Ascending aorta (tissue), 2 donors: ENCODE measurements at places on chromosomes 4 and X. TPM values are rescaled to one million over a fixed set of nuclear protein-coding genes. Genes with fewer than 3 reads are reported as not detected.

- H3K36me3 ChIP-seq = no peaks in the 10 kb centered on the region
- no peak overlapping the region for H3K27ac ChIP-seq
- DNase-seq = no peak
- H3K27me3 ChIP-seq = no peaks in the 10 kb centered on the region
- no peaks in the 10 kb centered on the region for H3K4me1 ChIP-seq
Observed at GRCh38 chrX:112147206-112147605, 64.6 kb upstream of the TRPC5 start.

TRIM60 gene
- total RNA-seq = not detected

DNA sequence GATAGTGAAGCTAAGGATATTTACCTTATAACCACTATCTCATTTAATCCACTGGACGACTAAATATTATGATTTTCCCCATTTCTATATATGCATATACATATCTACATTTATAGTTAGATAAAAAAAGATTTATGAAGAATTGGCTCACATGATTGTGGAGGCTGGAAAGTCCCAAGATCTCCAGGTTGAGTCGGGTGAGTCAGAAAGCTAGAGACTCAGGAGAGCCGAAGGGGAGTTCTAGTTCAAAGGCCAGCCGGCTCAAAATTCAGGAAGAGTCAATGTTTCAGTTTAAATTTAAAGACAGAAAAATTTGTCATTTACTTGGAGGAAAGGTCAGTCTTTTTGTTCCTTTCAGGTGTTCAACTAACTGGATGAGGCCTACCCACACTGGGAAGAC lies 158.2 kb upstream of the CPEB2 start:
- no peaks in the 10 kb centered on the region for H3K27me3 ChIP-seq
- no peak overlapping the region for H3K4me3 ChIP-seq
- peaks cover 6% of the 10 kb centered on the region for H3K4me1 ChIP-seq
- no peak for DNase-seq

DNA sequence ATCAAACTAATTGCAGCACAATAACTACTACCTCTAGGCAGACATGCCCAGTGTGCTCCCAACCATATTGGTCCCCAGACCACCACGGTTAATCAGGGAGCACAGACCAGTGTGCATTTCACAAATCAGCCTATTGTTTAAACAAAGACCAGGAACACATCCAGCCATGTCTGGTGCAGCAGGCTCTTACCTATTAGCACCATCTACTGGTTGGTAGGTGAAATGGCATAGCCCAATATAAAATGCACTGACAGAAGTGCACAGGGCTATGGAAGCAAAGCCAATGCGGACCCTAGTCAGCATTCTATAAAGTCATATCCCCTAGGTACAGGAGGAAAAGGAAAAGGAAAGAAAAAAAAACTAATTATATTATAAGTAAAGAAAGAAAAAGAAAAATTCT lies 15.5 kb upstream of the CYLC1 start:
- no peaks in the 10 kb centered on the region for H3K27me3 ChIP-seq
- DNase-seq = no peak
- H3K36me3 ChIP-seq = no peaks in the 10 kb centered on the region
- H3K27ac ChIP-seq = no peak overlapping the region

- no peaks in the 10 kb centered on the region for H3K36me3 ChIP-seq
- H3K27ac ChIP-seq = no peak overlapping the region
- no peak overlapping the region for H3K4me3 ChIP-seq
- H3K4me1 ChIP-seq = no peaks in the 10 kb centered on the region
Observed at GRCh38 chrX:82589410-82589809, 918.7 kb upstream of the POU3F4 start.

NALF2 gene
- total RNA-seq = 0.43 TPM

DNA sequence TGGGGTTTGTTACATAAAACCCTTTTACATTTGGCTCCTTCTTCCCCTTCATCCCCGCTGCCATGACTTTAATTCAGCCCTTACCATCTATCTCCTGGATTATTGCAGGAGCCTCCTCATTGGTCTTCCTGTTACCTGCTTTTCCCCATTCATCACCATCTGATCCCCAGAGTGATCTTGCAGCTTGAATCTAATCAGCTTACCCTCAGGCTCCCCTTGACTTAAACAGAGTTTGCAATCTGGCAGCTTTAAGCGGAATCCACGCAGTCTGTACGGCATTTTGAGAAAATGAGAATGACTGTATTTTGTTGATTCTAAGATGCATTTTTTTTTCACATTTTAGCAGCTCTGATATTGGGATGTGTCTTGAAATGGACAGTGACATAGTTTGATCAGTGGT lies 14.9 kb upstream of the PPEF1 start:
- no peak for DNase-seq
- H3K27me3 ChIP-seq = no peaks in the 10 kb centered on the region
- no peak overlapping the region for H3K27ac ChIP-seq
- H3K36me3 ChIP-seq = no peaks in the 10 kb centered on the region
- H3K4me3 ChIP-seq = no peak overlapping the region
- H3K4me1 ChIP-seq = no peaks in the 10 kb centered on the region

DNA sequence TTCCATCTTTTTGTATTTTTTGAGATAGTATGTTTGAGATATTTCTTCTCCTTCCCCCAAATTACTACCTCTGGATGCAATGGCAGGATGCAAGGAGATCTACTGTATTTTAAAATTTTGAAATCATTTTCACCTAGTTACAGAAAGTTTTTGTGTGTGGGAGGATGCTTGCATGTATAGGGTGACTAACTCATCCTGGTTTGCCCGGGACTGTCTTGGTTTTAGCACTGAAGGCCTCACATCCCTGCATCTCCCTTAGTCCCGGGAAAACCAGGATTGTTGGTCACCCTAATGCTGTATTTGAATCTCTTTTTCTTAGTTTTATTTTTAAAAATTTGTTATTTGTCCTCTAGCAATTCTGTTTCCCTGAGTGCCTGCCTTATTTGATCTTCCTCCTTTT lies 12.1 kb downstream of the SUPT20HL2 start:
- no peaks in the 10 kb centered on the region for H3K4me1 ChIP-seq
- H3K4me3 ChIP-seq = no peak overlapping the region
- no peaks in the 10 kb centered on the region for H3K36me3 ChIP-seq
- DNase-seq = no peak
- no peak overlapping the region for H3K27ac ChIP-seq

DNA sequence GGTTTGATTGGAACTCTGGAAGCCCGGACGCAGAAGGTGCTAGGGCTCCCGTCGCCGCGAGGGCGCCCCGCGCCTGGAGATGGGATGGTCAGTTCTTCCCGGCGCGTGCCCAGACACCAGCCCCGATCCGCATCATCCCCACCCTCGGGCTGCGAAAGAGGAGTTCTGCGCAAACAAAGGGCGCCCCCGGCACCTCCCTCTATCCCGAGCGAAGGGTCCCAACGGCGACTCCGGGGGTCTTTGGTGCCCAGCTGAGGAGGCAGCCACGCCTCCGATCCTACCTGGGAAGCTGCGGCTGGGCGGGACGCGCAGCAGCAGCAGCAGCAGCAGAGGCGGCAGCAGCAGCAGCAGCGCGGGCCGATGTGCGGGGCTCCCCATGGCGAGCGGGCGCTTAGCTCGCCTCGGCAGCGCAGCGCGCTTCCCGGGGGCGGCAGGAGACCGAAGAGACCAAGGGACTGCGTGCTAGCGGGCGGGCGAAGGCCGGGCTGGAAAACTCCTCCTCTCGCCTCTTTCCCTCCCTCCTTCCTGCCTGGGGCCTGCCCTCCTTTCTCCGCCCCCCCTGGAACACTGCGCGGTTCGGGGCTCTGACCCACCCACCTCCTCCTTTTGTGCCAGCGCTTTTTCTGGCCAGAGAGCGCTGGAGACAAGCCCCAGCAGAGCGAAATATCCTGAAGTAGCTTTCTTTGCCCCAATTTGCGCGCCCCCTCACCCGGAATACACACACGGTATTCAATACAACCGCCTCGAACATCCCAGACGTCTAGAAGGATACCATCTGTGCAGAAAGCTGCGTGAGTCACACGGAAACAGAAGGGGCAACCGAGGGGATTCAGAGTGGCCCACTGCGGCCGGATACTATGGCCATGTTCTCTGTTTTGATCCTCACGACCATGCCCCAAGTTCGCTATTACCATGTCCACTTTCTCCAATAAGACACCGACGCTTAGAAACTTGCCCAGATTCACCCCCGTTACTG lies at the start of gene SRPX:
Gene SRPX (minus strand): TSS at position 457 of the 976 bp plus-strand sequence. CDS start 79 bp downstream, at position 378.
- H3K4me1 ChIP-seq = no peaks in the 10 kb centered on the region
- DNase-seq = peak; percentile 64
- no peaks in the 10 kb centered on the region for H3K36me3 ChIP-seq
- no peaks in the 10 kb centered on the region for H3K27me3 ChIP-seq

DNA sequence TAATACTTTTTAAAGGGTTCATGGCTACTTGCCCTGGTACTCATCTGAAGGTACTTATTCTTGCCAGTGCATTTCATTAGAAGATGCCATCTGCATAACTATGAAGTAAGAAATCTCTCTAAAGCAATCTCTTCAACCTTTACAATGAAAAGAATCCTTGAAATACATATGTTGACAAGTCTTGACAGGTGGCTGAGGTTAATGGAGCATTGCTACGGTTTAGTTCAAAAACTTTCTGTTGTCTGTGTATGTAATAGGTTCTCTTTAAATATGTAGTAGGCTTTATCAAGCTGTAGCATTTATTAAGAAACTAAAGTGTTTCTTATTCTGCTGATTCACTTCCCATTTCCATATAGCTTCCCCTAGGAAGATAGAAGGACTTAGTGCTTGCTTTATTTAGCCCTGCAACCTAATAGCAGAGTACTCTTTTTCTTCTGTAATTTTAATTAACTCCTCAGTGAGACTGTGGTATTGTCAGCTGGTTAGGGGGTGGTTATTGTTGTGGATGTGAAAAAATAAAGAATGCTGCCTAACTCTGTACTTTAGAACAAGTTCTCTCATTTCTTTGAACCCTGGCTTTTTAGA lies 39.3 kb downstream of the SLAIN2 start:
- no peak overlapping the region for H3K27ac ChIP-seq
- no peak overlapping the region for H3K4me3 ChIP-seq
- peaks cover 14% of the 10 kb centered on the region for H3K36me3 ChIP-seq
- H3K4me1 ChIP-seq = no peaks in the 10 kb centered on the region
- no peaks in the 10 kb centered on the region for H3K27me3 ChIP-seq

DNA sequence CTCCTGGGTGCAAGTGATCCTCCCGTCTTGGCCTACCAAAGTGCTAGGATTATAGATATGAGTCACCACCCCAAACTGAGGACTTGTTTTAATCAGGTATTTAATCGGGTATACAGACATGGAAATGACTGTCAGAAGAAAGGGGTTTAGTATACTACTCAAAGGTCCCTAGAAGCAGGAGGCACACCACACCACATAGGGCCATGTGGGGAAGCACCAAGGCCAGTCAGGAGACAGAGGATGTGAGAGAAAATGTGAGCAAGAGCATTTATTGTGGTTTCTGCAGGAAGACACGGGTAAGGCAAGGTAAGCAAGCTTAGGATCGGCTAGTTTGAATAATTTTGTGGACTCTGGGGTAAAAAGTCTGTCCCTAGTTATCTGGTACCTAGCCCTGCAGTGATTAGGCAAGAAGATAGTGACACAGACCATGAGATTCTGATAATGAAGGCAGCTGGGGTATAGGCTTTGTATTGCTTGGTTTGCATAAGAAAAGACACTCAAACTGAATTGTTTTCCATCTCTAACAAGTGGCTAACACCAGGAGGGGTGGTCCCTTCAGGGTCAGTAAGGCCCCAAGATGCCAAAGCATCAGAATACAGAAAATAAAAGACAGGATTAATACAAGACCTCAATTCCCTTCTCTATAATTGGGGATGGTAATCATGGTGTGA lies 408.8 kb upstream of the F9 start:
- no peaks in the 10 kb centered on the region for H3K36me3 ChIP-seq
- H3K4me1 ChIP-seq = no peaks in the 10 kb centered on the region
- DNase-seq = no peak

ASB11 gene
- not detected for total RNA-seq

- H3K27me3 ChIP-seq = no peaks in the 10 kb centered on the region
- no peak for DNase-seq
- no peak overlapping the region for H3K27ac ChIP-seq
- H3K4me1 ChIP-seq = no peaks in the 10 kb centered on the region
Observed at GRCh38 chr4:25358515-25359275, 18.4 kb upstream of the ANAPC4 start.

GAR1 gene
- total RNA-seq = not detected
